Muscle of leg (tissue), 16 donors: ENCODE measurements at places on chromosomes 3 and 15.
A peak's percentile ranks its signal among the peaks of the same experiment; 100 is the strongest.

GRCh38 chr3:129161860-129162271 lies 1.0 kb upstream of the ISY1 start:
- DNase-seq = peak; percentile 12

GRCh38 chr3:109702252-109702651 lies 364.9 kb upstream of the DPPA4 start:
- no peak for DNase-seq

- DNase-seq = no peak
Observed at GRCh38 chr3:48275287-48276027, 34.6 kb downstream of the ZNF589 start.

DNA sequence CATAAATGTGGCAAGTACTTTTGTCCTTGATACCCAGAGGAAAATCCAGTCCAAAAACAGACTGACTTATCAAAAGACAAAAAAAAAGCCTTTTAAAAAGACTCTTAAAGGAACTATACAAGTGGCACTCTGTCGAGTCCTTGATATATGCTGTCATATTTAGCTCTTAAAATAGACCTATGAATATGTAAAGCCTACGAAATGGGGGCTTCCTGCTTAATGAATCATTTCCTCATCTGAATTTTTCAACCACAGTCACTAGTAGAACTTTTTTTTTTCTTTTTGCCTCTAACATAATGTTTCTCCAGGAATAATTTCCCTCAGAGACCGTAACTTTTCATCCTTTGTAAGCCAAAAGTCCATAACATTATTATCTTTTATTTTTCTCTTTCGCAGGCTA lies 95.8 kb downstream of the P3H2 start:
- no peak for DNase-seq

GRCh38 chr3:52752045-52752660 lies 18.6 kb downstream of the NEK4 start:
- peak; percentile 35 for DNase-seq

DNA sequence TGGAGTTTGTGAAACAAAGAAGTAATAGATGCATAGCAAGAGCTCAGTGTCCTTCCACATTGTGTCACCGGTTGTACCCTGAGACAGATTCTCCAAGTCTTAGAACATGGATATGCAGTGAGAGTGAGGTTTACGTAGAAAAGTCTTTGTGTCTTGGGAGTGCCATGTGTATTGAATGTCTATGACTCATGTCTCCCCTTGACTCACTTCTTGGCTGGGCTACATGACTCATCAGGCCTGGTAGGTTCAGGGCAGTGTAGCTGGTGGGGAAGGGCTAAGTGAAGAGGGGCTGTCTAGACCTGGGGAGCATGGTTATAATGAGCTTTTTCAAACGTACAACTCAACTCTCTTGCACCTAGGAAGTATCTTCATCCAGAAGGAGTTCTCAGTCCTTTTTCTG lies 167.4 kb downstream of the GAP43 start:
- DNase-seq = peak; percentile 30

DNA sequence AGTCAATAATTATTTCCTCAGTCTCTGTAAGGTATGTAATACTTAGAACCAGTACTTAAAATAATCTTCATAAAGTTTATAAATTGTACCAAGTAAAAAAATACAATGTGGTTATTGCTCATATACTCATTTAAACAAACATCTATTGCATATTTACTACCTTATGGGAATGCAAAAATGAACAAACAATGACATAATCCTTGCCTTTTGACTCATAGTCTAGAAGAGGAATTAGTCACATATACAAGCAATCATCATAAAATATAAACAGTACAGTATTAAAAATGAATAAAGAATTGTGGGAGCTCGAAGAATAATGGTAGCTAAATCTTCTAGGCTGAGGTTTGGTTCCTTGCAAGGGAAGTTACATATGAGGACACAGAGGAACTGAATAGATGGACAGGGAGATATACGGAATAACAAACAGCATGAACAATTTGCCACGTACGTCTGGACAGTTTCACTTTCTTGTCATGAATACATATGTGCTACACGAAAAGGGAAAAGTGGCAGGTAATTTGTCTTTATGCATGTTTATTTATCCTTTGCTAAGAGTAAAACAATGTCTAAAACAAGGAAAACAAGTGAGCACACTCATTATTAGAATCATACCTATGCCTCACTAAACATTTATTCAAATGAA lies 17.2 kb downstream of the IMPG2 start:
- no peak for DNase-seq

DNA sequence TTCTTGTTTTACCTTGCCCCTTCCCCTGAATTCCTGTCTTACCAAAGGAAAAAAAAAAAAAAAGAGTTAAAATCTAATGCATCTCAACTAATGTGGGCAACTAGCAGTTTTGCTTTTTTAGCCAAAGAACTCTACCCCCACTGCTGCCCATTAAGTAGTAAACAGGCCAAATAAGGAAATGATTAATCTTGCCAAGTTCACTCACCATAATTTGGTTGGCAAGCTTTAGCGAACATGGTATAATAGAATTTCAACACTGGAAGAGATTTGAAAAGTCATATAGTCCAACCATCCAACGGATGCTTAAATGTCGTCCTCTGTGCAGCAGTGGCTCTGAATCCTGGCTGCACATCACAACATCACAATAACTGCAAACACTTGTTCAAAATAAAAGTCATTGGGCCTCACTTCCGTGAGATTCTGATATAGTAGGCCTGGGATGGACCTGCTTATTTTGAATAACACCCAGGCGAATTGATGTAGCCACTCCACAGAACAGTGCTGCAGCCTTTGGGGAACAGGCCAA lies 142.0 kb upstream of the UBE2E1 start:
- DNase-seq = no peak

GRCh38 chr3:76788206-76788605 lies 251.7 kb upstream of the ROBO2 start:
- no peak for DNase-seq

DNA sequence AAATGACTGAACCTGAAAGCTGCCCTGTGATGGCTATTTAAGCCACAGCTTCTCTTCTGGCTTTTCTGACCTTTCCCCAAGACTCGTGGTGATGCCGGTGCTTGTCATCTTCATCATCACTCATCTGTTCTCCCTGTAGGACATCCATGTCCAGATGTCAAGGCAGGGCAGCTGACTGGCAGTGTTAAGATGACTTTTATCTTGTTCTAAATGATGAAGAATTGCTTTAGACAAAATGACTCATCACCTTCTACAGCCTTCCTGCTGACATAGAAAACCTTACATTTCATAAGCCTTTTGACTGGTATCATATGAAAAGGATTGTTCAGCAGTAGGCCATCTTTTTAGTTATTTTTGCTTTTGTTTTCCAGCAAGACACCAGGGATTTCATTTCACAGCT lies 67.0 kb upstream of the GPR149 start:
- no peak for DNase-seq

DNA sequence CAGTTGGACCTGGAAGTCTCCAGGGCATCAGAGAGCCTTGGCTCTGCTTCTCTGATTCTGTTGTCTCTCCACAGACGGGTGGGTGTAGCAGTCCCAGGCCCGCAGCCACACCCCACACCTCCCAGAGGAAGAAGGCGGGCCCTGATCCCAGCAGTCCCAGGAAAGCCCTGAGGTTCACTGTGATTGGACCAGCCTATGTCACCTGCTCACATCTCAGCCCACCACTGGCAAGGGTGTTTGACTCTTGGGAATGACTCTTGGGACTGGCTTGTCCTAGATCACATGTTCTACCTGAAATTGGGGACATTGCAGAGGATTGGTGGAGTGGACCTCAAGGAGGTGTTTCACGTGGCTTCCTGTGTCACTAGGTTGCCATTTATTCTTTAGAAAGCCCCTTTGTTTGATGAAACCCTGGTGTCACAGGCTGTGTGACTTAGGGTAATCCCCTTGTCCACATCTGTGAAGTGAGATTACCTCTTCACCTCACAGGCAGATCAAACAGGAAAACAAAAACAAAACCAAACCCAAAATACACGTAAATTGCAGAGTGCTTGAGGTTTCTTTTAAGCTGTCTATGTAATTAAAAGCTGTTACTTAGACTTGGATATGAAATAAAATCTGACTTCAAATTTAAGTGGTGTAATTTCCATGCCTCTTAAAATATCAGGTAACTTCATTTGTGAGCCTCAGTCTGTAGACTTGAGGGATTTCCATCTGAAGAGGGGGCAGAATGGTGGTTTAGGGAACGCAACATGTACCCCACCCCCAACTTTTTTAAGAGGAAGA lies 26.7 kb downstream of the FLNB start:
- DNase-seq = no peak

DNA sequence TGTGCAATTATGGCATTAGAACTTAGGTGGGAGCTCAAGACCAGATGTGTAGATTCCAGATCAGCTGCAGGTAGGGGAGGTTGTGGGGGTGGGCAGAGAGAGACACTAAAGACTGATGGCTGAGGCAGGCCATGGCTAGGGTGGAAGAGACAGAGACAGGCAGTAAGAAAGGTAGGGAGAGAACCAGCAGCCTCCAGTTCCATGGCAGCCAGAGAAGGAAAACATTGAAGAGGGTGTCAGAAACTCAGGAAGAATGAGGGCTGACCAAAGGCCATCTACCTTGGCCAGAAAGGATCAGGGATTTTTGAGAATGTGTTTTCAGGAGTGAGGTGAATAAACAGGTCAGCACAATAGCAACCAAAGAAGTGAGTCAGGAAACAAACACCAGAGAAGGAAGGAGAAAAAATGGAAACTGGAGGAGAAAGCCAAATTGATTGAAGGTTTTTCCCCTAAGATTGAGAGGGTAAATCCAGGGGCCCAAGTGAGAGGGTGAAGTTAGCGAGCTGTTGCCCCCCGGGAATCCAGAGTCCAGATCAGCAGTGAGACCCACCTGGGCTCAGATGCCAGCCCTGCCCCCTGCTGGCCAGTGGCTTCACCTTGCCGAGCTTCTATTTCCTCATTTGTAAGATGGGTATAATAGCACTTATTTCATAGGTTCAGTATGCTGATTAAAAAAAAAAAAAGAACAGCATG lies 41.0 kb downstream of the ABHD2 start:
- no peak for DNase-seq

DNA sequence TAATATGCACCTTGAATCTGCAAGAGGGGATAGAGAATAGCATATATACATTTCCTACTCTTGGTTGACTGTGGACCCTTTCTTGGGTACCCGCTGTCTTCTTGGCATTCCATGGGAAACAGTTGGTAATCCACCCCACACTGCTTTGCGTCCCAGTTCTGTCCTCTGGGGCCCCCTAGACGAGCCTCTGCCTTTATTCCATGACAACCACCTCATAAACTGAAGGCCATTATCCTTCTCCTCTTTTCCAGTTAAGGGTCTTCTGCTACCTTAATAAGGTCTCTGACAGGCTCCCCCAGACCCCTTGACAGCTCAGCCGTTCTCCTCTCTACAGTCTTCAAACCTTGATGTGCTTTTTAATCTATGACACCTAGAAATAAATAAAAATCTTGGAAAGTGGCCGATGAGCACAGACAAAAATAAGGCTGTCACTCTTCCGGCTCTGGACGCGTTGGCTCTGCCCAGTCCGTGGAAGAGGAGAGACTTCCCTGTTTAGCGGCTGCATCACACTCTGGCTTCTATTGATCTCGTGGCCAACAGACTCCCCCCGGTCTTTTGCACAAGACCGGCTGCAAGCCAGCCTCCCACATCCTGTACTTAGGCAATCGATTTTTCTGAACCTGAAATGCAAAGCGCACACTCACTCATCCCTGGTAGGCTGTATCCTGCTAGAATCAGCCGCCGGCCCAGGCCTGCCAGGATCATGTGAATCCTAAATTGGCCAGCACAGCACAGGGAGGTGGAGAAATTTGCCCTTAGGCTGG lies 251.0 kb upstream of the TLE3 start:
- peak; percentile 62 for DNase-seq

- DNase-seq = no peak
Observed at GRCh38 chr3:174101244-174101643, 703.7 kb downstream of the NLGN1 start.

- no peak for DNase-seq
Observed at GRCh38 chr3:15997274-15997943, 177.1 kb upstream of the GALNT15 start.
